ENCODE measurements at places on chromosomes 6 and 20. TPM values are rescaled to one million over a fixed set of nuclear protein-coding genes. Genes with fewer than 3 reads are reported as not detected.

Gene THBD
- 2.1 TPM for total RNA-seq

Gene BTNL2
- total RNA-seq: not detected

Gene VWA7
- total RNA-seq: 3.2 TPM

Gene TP53INP2
- 30.7 TPM for total RNA-seq

Gene MPC1
- total RNA-seq: 30.4 TPM

Gene TMEM244
- total RNA-seq: not detected

Gene BPIFB2
- total RNA-seq: not detected

Gene KIF25
- not detected for total RNA-seq

Gene NOX3
- total RNA-seq: not detected

Gene TINAG
- total RNA-seq: not detected

Gene EXOC2
- 30.8 TPM for total RNA-seq

Gene LCA5
- 0.07 TPM for total RNA-seq

Gene SRSF12
- total RNA-seq: 0.07 TPM

Gene SLC17A2
- not detected for total RNA-seq

Gene MED20
- total RNA-seq: 6.4 TPM

Gene RIPOR2
- 234 TPM for total RNA-seq

Gene CRISP3
- not detected for total RNA-seq

Measured in natural killer cell (primary cell).